ENCODE measurements at places on chromosomes 2 and 18. TPM values are rescaled to one million over a fixed set of nuclear protein-coding genes. Genes with fewer than 3 reads are reported as not detected.

GRCh38 chr2:197184959-197185586 is 125.5 kb downstream of the ANKRD44 start:
- H3K27me3 ChIP-seq: no peaks in the 10 kb centered on the region
- DNase-seq: peak; percentile 73
- no peak overlapping the region for H3K4me3 ChIP-seq
- no peaks in the 10 kb centered on the region for H3K36me3 ChIP-seq
- no peak overlapping the region for H3K27ac ChIP-seq
- peaks cover 21% of the 10 kb centered on the region for H3K4me1 ChIP-seq

- no peaks in the 10 kb centered on the region for H3K27me3 ChIP-seq
- no peaks in the 10 kb centered on the region for H3K36me3 ChIP-seq
- no peak overlapping the region for H3K27ac ChIP-seq
- no peaks in the 10 kb centered on the region for H3K4me1 ChIP-seq
These were observed 112.6 kb downstream of the TMEFF2 start for GRCh38 chr2:192082121-192082520.

Gene RAX
- not detected for total RNA-seq

Gene PROKR1
- 0.28 TPM for total RNA-seq

GRCh38 chr2:20444101-20444992 is 2.5 kb upstream of the RHOB start:
- peak overlapping the region; percentile 97 for H3K27ac ChIP-seq
- peak; percentile 75 for DNase-seq
- no peaks in the 10 kb centered on the region for H3K27me3 ChIP-seq
- peak overlapping the region; percentile 100 for H3K4me3 ChIP-seq
- H3K36me3 ChIP-seq: peaks cover 21% of the 10 kb centered on the region

DNA sequence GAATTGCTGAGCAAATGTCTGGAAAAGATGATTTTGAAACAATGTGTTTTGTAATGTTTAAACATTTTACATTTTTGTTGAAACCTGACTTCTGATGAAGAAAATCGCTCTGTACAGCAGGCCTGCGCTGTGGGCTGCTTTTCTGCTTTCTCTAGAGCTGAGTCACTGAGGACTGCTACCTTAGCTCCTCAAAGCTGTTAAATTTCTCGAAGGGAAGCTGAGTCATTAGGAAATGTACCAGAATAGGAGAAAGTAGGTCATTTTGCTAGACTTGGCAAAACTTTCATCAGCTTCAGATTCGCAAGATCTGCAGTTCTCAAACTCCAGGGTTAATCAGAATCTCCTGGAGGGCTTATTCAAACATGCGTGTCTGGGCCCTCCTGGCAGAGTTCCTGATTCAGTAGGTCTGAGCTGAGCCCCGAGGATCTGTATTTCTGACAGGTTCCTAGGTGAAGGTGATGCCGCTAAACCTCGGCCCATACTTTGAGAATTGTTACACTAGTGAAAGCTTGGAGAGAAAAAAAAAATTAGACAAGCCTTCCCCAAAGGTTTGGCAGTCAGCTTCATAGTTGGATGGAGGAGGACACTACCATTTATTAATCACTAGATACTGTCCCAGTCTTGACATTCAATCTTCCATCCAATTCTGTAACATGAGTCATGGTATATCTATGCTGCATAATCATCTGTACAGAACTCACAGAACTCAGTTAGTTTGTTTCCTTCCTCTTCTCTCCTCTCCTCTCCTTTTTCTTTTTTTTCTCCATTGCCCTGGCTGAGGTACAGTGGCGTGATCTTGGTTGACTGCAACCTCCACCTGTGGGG is 297.6 kb downstream of the PARD3B start:
- no peaks in the 10 kb centered on the region for H3K27me3 ChIP-seq
- H3K4me3 ChIP-seq: no peak overlapping the region
- no peaks in the 10 kb centered on the region for H3K36me3 ChIP-seq
- peak; percentile 81 for DNase-seq

DNA sequence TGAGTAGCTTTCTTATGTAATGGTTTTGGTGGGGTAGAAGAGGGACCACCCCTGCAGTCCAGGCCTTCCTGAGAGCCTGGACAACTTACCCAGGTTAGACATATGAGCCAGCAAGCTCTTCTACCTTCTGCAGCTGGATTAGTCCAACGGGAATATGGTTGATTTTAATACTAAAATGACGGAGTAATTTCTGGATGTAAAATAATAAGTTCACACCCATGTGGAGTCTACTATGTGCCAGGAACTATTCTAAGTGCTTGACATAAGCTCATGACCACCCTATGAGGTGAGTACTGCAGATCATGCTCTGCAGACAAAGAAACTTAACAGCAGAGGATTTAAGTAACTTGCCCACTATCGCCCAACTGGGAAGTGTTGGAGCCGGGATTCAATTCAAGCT is 45.5 kb downstream of the DPP4 start:
- DNase-seq: no peak
- no peaks in the 10 kb centered on the region for H3K36me3 ChIP-seq
- no peak overlapping the region for H3K27ac ChIP-seq
- H3K27me3 ChIP-seq: no peaks in the 10 kb centered on the region
- no peak overlapping the region for H3K4me3 ChIP-seq

DNA sequence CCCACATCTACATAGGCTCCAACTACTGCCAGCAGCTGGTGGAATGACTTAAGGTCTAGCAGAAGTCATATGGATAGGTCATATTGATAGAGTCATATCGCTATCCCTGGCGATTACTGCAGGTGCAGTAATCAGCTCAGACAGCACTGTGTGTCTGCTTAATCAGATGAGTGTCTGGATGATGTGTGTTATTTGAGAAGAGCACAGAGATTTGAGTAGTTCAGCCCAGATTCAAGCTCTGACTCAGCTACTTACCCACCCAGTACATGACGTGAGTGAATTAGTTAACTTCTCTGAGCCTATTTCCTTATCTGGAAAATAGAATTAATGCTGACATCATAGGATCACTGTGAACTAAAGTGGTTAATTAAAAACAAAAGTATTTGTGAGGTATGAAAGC is 78.9 kb downstream of the EHD3 start:
- H3K27me3 ChIP-seq: no peaks in the 10 kb centered on the region
- no peak for DNase-seq
- H3K36me3 ChIP-seq: no peaks in the 10 kb centered on the region
- H3K27ac ChIP-seq: no peak overlapping the region
- no peak overlapping the region for H3K4me3 ChIP-seq

DNA sequence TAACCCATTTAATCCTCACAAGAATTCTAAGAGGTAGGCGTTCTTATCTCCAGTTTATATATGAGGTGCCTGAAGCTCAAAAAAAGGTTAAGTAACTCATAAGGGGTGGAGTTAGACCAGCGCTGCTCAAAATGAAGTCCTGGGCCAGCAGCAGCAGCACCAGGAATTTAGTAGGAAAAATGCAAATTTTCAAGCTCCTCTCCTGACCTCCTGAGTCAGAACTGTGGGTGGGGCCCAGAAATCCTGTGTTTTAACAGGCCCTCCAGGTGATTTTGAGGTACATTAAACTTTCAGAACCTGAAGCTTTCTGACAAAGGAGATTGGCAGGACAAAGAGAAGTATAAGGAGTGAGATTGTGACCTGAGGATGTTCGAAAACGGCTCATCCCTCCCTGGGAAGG is 66.0 kb upstream of the CCDC85A start:
- no peak overlapping the region for H3K4me3 ChIP-seq
- no peaks in the 10 kb centered on the region for H3K4me1 ChIP-seq
- no peak overlapping the region for H3K27ac ChIP-seq
- DNase-seq: no peak

- no peak overlapping the region for H3K27ac ChIP-seq
- no peaks in the 10 kb centered on the region for H3K4me1 ChIP-seq
- no peak overlapping the region for H3K4me3 ChIP-seq
- no peak for DNase-seq
- no peaks in the 10 kb centered on the region for H3K36me3 ChIP-seq
These were observed 142.7 kb downstream of the ATP9B start for GRCh38 chr18:79211844-79212243.

Gene FEZ2
- total RNA-seq: 53.5 TPM

Gene FIGN
- total RNA-seq: 4.6 TPM

DNA sequence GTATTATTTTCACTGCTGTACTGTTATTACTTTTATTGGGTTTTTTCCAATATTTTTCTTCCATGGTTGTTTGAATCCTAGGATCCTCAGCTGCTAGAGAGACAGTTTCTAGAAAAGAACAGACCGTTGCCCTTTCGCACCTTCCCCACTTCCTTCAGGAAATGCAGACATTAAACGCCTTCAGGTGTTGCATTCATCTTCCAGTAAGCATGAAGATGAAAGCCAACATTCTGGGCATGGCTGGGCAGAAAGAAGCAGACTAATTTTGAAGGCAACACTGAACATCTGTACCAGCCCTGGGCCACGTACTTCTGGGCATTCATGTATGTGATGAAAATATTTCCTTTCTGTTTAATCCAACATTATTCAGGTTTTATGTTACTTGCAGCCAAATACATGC is 51.0 kb downstream of the AKAIN1 start:
- H3K27ac ChIP-seq: no peak overlapping the region
- no peaks in the 10 kb centered on the region for H3K27me3 ChIP-seq
- no peak for DNase-seq
- H3K36me3 ChIP-seq: no peaks in the 10 kb centered on the region

Gene VAMP8
- total RNA-seq: 33.3 TPM

- no peak overlapping the region for H3K4me3 ChIP-seq
- H3K27ac ChIP-seq: no peak overlapping the region
- DNase-seq: no peak
- H3K4me1 ChIP-seq: no peaks in the 10 kb centered on the region
- no peaks in the 10 kb centered on the region for H3K27me3 ChIP-seq
These were observed 105.6 kb downstream of the AFF3 start for GRCh38 chr2:100036793-100037192.

Gene ANO7
- total RNA-seq: not detected

- peaks cover 13% of the 10 kb centered on the region for H3K4me1 ChIP-seq
- H3K27ac ChIP-seq: peak overlapping the region; percentile 23
- H3K36me3 ChIP-seq: no peaks in the 10 kb centered on the region
- no peak overlapping the region for H3K4me3 ChIP-seq
These were observed 26.7 kb downstream of the CYP27C1 start for GRCh38 chr2:127193164-127193966.

- H3K36me3 ChIP-seq: peaks cover 45% of the 10 kb centered on the region
- no peaks in the 10 kb centered on the region for H3K27me3 ChIP-seq
- H3K27ac ChIP-seq: no peak overlapping the region
- H3K4me1 ChIP-seq: no peaks in the 10 kb centered on the region
- DNase-seq: no peak
These were observed 7.5 kb downstream of the C2orf49 start for GRCh38 chr2:105344704-105345345.

DNA sequence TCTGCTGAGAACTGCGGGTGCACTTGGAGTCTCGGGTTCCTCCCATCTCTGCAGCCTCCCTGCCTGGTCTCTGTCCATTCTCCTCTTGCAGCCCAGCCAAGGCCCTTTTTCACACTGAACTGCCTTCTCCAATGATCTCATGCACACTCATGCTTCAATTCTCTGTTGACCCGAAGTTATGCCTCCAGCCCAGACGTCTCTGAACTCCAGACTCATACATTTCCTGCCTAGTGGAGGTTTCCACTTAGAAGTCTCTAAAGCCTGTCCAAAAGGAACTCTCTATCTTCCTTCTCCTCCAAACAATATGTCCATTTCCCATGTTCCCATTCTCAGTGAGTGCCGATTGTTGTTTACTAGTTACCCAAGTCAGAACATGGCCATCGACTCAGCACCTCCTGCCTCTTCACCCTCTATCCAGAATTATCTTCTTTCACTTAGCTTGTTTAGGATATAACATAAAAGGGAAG is 155.2 kb downstream of the IRS1 start:
- H3K4me1 ChIP-seq: peaks cover 2% of the 10 kb centered on the region
- no peaks in the 10 kb centered on the region for H3K36me3 ChIP-seq
- H3K4me3 ChIP-seq: no peak overlapping the region
- H3K27me3 ChIP-seq: no peaks in the 10 kb centered on the region
- H3K27ac ChIP-seq: peak overlapping the region; percentile 39
- no peak for DNase-seq

DNA sequence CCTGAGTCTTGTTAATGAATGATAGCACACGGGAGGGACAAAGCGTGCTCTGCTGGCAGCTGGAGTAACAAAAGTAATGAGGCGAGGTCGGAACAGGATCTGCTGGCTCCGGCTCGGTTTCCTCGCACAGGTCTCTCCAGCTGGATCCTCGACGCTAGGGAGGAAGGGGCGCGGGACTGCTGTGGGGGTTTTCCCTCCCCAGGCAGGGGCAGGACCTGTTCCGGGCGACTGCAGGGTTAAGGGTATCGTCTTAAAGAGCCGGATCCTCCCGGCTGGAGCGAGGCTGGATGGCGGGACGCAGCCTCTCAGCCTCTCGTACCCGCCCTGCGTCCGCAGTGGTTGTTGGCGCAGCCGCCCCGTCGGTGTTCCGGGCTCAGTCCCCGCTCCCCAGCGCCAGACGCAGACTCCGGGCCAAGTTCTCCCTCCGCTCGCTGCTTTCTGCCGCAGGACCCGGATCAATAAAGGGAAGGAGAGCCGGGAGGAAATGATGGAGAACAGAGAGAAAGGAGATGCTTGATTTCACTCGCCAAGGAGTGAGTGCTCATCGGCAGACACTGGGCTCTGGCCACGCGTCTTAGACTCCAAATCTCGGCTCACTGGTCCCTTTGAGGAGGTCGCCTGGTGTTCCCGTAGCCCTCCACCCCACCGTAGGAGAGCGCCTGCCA is 1.1 kb upstream of the LIPG start:
- no peak overlapping the region for H3K4me3 ChIP-seq
- DNase-seq: no peak
- no peak overlapping the region for H3K27ac ChIP-seq
- H3K4me1 ChIP-seq: no peaks in the 10 kb centered on the region

Gene PRSS56
- total RNA-seq: not detected

GRCh38 chr2:119228136-119228535 is 4.5 kb downstream of the STEAP3 start:
- H3K4me1 ChIP-seq: no peaks in the 10 kb centered on the region
- H3K27me3 ChIP-seq: peaks cover 14% of the 10 kb centered on the region
- DNase-seq: no peak
- no peak overlapping the region for H3K27ac ChIP-seq
- H3K4me3 ChIP-seq: no peak overlapping the region

DNA sequence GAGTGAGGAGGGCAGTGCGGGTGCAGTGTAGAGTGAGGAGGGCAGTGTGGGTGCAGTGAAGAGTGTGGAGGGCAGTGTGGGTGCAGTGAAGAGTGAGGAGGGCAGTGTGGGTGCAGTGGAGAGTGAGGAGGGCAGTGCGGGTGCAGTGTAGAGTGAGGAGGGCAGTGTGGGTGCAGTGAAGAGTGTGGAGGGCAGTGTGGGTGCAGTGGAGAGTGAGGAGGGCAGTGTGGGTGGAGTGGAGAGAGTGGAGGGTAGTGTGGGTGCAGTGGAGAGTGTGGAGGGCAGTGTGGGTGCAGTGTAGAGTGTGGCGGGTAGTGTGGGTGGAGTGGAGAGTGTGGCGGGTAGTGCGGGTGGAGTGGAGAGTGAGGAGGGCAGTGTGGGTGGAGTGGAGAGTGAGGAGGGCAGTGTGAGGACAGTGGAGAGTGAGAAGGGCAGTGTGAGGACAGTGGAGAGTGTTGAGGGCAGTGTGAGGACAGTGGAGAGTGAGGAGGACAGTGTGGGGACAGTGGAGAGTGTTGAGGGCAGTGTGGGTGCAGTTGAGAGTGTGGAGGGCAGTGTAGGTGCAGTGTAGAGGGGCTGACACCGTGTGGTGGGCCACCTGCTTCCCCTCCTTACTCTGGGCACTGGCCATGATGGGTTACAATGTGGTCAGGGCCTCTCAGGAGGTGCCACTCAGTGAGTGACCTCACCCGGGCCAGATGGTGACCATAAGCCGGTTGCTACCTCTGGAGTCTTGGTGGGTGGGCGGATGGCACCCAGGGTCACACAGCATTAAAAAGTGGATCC is 28.5 kb downstream of the INPP4A start:
- no peaks in the 10 kb centered on the region for H3K27me3 ChIP-seq
- DNase-seq: peak; percentile 42
- no peaks in the 10 kb centered on the region for H3K36me3 ChIP-seq
- no peak overlapping the region for H3K27ac ChIP-seq

- H3K36me3 ChIP-seq: no peaks in the 10 kb centered on the region
- no peak overlapping the region for H3K4me3 ChIP-seq
- peak; percentile 72 for DNase-seq
- no peaks in the 10 kb centered on the region for H3K27me3 ChIP-seq
- H3K27ac ChIP-seq: peak overlapping the region; percentile 67
These were observed 80.8 kb downstream of the TWIST2 start for GRCh38 chr2:238928520-238929241.
